ENCODE measurements at places on chromosomes 12 and 14. TPM values are rescaled to one million over a fixed set of nuclear protein-coding genes. Genes with fewer than 3 reads are reported as not detected.

DNA sequence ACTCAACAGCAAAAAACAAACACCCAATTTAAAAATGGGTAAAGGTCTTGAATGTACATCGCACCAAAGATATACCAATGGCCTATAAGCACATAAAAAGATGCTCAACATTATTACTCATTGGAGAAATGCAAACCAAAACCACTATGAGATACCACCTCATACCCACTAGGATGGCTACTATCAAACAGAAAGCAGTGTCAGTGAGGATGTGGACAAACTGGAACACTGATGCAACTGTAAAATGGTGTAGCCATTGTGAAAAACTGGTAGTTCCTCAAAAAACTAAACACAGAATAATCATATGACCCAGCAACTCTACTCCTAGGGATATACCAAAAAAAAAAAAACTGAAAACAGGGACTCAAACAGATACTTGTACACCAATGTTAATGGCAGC, 49.3 kb downstream of the CDK17 start:
- H3K36me3 ChIP-seq: 0 out of 2 replicates have a peak, but pooled peaks cover under 1% of the 10 kb centered on the region
- no peaks in the 10 kb centered on the region for H3K27me3 ChIP-seq
- no peak overlapping the region for H3K4me3 ChIP-seq

DNA sequence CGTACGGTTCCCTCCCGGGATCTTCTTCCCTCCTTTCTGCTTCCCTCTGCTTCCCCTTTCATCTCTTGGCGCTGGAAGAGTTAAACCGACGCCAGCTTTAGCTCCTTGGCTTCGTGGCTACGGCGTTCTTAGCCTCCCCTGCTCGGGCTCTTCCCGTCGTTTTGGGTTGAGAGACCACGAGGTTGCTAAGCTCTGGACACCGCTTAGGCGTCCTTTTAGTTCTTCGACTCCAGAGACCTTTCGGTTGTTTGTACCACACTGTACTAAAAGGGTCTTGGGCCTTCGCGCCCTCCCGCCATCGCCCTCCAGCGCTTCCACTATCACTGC, 545 bp downstream of the CPSF2 start:
- H3K27ac ChIP-seq: peak overlapping the region; percentile 99
- peak overlapping the region; percentile 98 for H3K4me3 ChIP-seq
- H3K4me1 ChIP-seq: peaks cover 37% of the 10 kb centered on the region
- DNase-seq: no peak
- H3K36me3 ChIP-seq: peaks cover 9% of the 10 kb centered on the region
- H3K27me3 ChIP-seq: peaks cover 3% of the 10 kb centered on the region

DNA sequence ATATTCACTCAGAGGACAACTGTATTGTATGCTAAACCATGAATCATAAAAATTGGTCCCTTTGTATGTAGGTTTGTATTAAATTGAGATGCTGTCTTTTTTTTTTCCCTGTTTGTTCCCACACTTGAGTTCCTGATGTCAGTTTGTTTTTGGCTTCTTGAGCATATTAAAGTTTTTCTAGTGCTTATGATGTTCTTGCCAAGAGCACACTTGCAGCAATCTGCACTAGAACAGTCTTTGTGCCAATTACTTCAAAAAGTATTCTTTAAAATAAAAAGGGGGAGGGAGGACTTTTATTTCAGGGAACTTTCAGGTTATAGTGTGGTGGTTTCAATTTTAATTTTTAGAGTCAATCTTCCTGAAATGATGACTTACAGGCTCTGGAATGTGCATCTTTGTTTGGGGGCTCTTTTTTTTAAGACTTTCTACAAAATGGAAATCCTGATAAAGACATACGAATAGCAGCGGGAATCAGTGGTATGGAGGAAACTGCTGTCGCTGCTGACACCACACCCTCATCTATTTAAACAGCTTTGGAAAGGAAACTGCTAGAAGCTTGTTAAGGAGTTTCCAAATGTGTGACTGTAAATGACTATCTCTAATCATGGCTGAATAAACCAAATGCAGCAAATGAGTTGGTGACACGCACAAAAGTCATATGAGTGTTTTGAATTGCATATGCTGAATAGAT, 188.6 kb downstream of the EGLN3 start:
- no peaks in the 10 kb centered on the region for H3K36me3 ChIP-seq
- no peaks in the 10 kb centered on the region for H3K27me3 ChIP-seq
- DNase-seq: no peak
- H3K27ac ChIP-seq: no peak overlapping the region

- H3K4me1 ChIP-seq: peaks cover 17% of the 10 kb centered on the region
- H3K27me3 ChIP-seq: no peaks in the 10 kb centered on the region
- DNase-seq: no peak
- no peak overlapping the region for H3K27ac ChIP-seq
- H3K36me3 ChIP-seq: no peaks in the 10 kb centered on the region
- H3K4me3 ChIP-seq: no peak overlapping the region
These were observed 202.1 kb upstream of the KITLG start for GRCh38 chr12:88782351-88782750.

- H3K27me3 ChIP-seq: peaks cover 7% of the 10 kb centered on the region
- DNase-seq: no peak
- no peak overlapping the region for H3K27ac ChIP-seq
- no peaks in the 10 kb centered on the region for H3K36me3 ChIP-seq
These were observed 14.1 kb downstream of the STAB2 start for GRCh38 chr12:103600967-103601728.

DNA sequence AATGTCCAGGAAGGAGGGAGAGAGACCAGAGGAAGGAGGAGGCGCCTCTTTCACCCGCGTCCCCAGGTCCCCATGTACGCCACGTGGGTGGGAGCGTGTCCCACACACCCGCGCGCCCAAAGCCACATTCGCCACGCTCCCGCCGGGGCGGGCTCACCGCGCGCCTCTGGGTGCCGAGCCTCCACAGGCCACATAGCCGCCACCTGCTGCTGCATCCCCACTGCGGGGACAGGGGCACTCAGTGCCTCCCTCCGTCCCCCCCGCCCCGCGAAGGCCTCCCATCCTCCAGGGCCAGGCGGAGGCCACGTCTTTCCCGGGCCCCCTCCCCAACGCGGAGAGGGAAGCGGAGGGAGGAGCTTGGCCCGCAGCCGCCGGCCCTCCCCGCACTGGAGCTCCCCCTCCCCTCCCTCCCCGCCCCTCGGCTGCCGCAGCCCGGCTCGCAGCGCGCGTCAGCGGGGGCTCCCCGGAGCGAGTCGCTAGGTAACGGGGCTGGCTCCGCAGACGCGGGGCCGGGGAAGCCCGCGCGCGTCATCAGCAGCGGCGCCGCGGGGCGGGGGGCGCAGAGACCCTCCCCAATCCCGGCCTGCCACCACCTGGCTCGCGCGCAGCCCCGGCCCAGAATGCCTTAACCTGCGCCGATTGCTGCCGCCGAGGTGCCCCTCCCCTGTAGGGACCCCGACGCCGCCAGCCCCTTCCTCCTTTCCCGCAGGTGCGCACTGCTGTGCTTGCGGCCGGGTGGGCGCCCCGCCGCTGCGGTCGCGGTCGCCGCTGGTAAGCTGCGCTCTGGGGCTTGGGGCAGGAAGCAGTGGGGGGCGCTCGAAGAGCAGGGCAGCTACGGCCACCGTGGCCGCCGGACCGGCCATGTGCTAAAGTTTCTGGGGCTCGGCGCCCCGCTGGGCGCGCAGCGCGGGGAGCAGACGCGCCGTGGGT, 536 bp upstream of the TUNAR start:
- no peak for DNase-seq
- H3K27me3 ChIP-seq: peaks cover 24% of the 10 kb centered on the region
- no peaks in the 10 kb centered on the region for H3K36me3 ChIP-seq
- H3K27ac ChIP-seq: no peak overlapping the region
- no peak overlapping the region for H3K4me3 ChIP-seq
- no peaks in the 10 kb centered on the region for H3K4me1 ChIP-seq

DNA sequence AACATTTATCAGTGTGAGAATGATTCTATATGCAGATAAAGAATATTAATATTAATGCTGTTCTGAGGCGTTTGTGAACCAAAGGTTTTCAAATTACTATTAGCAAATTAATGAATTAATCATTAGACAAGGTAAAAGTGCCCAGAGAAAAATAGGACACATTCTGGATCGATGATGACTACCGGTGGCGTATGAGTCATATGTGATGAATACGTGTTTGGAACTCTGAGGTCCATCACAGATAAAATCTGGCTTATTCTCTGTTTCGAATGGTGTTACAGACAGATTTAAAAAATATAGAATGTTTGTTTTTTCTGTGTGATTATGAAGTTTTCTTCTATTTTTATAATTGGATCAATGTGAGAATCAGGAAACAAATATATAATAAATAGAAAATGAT, 79.2 kb upstream of the RTL1 start:
- peak overlapping the region; percentile 49 for H3K4me3 ChIP-seq
- H3K4me1 ChIP-seq: peaks cover 95% of the 10 kb centered on the region
- DNase-seq: peak; percentile 27

- H3K27ac ChIP-seq: no peak overlapping the region
- no peak overlapping the region for H3K4me3 ChIP-seq
- H3K27me3 ChIP-seq: no peaks in the 10 kb centered on the region
- no peaks in the 10 kb centered on the region for H3K4me1 ChIP-seq
These were observed 222.5 kb upstream of the GRIP1 start for GRCh38 chr12:66901138-66901932.

DNA sequence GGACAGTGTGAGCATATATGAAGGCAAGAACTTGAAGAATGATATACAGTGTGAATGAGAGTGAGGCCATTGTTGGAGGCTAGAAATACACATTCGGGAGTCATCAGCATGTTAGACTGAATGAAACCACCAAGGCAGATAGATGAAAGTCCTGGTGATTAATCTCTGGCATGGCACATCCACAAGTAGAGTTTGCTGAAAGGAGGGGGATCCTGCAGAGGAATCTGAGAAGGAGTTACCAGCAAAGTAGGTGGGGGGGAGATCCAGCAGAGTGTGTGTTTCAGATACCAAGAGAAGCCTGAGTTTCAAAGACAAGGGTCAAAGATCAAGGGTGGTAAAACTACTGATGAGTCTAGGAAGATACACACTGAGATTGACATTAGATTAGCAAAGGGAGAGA, 426.7 kb upstream of the DCN start:
- H3K27ac ChIP-seq: no peak overlapping the region
- no peak overlapping the region for H3K4me3 ChIP-seq
- DNase-seq: no peak
- H3K36me3 ChIP-seq: no peaks in the 10 kb centered on the region
- no peaks in the 10 kb centered on the region for H3K27me3 ChIP-seq

DNA sequence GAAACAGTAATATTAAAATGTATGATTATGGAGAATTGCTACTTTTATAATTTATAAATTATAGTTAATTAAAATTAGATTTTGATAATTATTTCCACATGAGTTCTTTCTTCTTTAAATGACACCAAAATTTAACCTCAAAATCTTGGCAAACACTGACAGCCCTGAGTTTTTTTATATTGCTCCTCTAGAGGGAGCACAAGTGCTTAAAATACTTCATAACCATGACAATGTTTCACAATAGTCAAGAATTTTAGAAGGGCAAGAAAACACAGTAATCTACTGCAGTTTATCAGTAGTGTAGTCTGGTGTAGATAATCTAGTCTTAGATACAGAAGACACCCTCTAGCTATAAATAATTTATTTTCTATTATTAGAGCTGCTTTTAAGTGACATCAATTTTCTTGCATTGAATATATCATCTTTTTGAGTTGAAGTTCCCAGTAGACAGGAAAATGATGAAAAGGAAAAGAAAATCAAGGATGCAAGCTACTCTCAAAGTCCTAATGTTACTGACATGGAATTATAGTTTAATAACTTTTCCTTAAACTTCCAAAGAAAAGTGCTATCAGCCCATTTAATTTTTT, 14.3 kb upstream of the PTGER2 start:
- H3K27ac ChIP-seq: no peak overlapping the region
- DNase-seq: peak; percentile 60
- no peak overlapping the region for H3K4me3 ChIP-seq

GRCh38 chr12:57012600-57013465, 3.5 kb downstream of the TAC3 start:
- peaks cover 43% of the 10 kb centered on the region for H3K27me3 ChIP-seq
- no peak for DNase-seq
- no peaks in the 10 kb centered on the region for H3K36me3 ChIP-seq

DNA sequence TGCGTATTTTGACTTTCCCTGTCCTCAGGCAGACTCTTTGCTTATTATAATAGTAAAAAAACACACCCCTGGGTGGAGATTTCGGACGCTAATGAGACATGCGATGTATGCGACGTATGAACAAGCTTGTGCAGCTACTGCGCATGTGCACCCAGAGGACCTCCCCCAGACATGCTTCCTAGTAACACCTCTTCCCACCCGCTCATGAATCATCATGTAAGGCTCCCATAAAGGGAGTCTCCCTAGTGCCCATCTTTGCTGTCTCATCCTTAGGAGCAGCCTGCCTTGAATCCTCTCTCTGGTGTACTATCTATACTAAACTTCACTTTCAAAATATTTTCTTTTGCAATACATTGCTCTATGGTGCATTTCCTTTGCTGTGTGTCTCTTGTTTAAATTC, 210.1 kb downstream of the TMEM132D start:
- no peaks in the 10 kb centered on the region for H3K36me3 ChIP-seq
- H3K4me3 ChIP-seq: no peak overlapping the region
- no peaks in the 10 kb centered on the region for H3K27me3 ChIP-seq
- no peak overlapping the region for H3K27ac ChIP-seq

GRCh38 chr12:13437541-13437940, 241.0 kb downstream of the EMP1 start:
- no peaks in the 10 kb centered on the region for H3K36me3 ChIP-seq
- no peak overlapping the region for H3K4me3 ChIP-seq
- DNase-seq: no peak
- H3K4me1 ChIP-seq: no peaks in the 10 kb centered on the region
- H3K27ac ChIP-seq: no peak overlapping the region

- H3K4me1 ChIP-seq: peaks cover 59% of the 10 kb centered on the region
- H3K36me3 ChIP-seq: 0 out of 2 replicates have a peak, but pooled peaks cover under 1% of the 10 kb centered on the region
- DNase-seq: no peak
- peaks cover 4% of the 10 kb centered on the region for H3K27me3 ChIP-seq
These were observed 106.2 kb upstream of the MAX start for GRCh38 chr14:65208548-65208947.

DNA sequence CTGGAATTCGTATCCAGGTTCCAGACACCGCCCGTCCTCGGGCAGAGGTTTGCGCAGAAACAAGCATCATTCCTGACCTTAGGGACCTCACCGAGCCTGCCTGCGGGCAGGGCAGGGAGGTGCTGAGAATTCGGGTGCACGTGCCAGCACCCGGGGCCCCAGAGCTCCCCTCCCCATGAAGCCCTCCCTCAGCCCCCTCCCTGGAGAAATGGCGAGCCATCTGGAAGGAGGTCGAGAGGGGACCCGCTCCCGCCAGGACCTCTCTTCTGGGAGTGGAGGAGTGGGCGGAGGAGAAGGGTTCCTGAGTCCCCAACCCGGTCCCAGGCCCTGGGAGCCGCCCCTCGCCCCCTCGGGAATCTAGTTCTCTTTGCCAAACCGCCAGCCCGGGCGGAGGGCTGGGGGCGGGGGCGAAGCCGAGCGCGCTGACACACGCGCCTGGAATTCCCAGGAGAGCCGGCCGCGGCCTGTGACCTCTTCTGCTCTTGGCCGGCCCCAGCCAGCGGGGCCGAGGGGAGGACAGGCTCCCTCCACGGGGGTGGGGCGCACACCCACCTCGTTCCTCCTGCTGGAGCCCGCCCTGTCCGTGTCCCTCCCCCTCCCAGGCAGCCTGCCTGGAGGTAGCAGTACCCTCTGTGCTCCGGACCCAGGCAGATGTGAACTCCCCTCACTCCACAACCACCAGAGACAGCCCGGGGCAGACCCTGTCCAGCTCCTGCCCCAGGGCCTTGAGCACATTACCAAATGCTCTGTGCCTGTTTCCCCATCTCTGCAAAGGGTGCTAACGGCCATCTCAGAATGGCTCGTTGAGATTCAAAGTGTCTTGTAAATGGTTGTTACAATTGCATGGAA, 23.0 kb upstream of the GPR132 start:
- H3K4me1 ChIP-seq: peaks cover 31% of the 10 kb centered on the region
- peak overlapping the region; percentile 94 for H3K27ac ChIP-seq
- peak overlapping the region; percentile 87 for H3K4me3 ChIP-seq
- peaks cover 7% of the 10 kb centered on the region for H3K27me3 ChIP-seq

Gene ENTPD5
- total RNA-seq: 9.5 TPM

Gene KLRD1
- 0.60 TPM for total RNA-seq

Gene NEUROD4
- total RNA-seq: not detected

Gene TSPAN19
- total RNA-seq: not detected

Gene REC8
- 3.9 TPM for total RNA-seq

Gene KMT2D
- 65.9 TPM for total RNA-seq

Data from HFFc6 (cell line).